Left lung (tissue), 14 donors: ENCODE measurements at places on chromosomes 11 and 22. TPM values are rescaled to one million over a fixed set of nuclear protein-coding genes. Genes with fewer than 3 reads are reported as not detected.

- no peak for DNase-seq
Measured at GRCh38 chr22:27546157-27546935, 255.2 kb downstream of the MN1 start.

GRCh38 chr22:19103880-19104821 is 18.1 kb downstream of the DGCR2 start:
- DNase-seq, result no peak

DNA sequence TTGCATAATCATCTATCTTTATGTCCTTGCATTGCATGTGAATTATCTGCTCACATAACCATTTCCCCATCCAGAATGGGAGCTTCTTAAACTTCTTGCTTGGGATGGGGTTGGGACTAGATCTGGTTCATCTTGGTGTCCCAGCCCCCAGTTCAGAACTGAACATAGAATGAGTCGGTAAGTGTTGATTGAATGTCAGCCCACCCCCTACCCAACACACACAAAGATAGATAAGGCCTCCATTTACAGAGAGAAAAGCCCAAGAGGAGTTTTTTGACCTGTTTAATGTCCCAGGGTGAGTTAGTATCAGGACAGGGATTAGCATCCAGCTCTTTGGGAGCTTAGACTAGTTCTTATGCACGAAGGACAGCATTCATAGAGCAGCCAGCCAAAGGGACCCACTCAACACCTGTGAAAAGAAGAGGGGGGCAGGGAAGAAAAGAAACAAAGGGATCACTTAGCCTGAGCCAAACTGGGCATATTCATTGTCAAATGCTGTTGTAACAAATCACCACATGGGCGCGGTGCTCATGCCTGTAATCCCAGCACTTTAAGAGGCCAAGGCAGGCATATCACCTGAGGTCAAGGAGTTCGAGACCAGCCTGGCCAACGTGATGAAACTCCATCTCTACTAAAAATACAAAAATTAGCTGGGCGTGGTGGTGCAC is 57.4 kb downstream of the CHRDL2 start:
- DNase-seq, result no peak

- no peak for DNase-seq
Measured at GRCh38 chr11:85737738-85738137, 51.7 kb upstream of the CCDC89 start.

- no peak for DNase-seq
Measured at GRCh38 chr11:70389201-70389600, 9.1 kb upstream of the CTTN start.

GRCh38 chr11:133107763-133108162 is 424.5 kb downstream of the OPCML start:
- DNase-seq, result no peak

- DNase-seq, result no peak
Measured at GRCh38 chr22:46535876-46536536, 1.4 kb downstream of the CELSR1 start.

GRCh38 chr11:82747471-82747870 is 13.8 kb upstream of the FAM181B start:
- DNase-seq, result no peak

DNA sequence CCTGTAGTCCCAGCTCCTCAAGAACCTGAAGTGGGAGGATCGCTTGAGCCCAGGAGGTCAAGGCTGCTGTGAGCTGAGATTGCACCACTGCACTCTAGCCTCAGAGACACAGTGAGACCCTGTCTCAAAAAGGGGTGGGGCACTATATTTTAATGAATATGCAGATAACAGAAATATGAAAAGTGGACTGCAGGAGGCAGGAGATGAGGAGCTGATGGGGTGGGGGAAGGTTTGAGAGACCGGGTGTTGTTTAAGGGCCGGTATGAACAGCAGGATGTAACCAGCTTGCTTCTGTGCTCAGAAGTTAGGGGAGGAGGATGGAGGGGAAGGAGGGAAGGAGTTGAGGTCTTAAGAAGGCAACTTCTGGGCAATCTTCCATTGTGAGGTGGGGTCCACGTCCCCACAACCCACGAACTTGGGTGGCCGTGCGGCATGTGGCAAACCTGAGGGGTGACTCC is 1.3 kb upstream of the B4GALNT4 start:
- no peak for DNase-seq

DNA sequence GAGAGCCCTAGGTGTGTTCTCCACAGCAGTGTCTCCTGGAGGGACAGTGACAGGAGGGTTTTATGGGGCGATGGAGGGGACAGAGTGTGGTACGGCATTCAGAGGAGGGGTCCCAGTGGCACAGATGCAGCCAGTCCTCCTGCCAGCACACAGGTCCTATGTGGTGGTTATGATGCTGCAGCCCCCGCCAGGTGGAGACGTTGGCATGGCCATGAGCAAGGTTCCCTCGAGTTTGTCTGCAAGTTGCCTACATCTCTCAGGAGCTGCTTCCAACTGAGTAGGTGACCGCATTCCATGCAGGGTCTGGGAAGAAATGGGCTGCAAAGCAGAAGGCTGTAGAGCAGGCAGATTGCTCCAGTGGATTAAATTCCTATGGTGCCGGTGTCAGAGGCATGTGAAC is 646.0 kb downstream of the TBC1D22A start:
- DNase-seq, result no peak

GRCh38 chr11:126891556-126892217 is 108.9 kb downstream of the KIRREL3 start:
- DNase-seq, result no peak

GRCh38 chr22:27391092-27391770 is 410.3 kb downstream of the MN1 start:
- DNase-seq, result peak; percentile 23

DNA sequence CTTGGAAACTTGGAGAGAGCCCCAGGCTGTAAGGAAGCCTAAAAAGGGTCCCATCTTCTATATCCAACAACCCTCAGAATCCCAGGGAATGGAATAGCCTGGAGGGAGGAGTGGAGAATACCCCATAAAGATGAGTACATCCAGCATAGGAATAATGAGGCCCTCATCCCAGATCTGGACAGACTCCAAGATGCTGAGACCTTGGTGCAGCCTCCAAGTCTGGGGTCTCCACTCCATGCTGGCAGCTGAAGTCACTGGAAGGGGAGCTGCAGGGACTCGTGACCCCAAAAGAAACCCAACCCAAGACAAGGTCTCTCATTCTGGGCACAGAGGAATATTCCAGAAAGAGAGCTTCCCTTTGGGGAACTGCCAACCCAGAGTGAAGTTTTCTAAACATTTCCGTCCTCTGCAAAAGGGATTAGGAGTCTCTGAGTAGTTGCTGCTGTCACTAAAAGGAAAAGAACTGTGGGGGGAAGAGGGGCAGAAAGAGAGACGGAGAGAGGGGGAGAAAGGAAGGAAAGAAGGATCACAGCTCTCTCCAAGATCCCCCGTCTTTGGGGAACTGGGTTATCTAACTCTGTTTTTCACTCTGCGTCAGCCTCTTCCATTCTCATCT is 589 bp downstream of the SCGB1A1 start:
- DNase-seq, result peak; percentile 96

DNA sequence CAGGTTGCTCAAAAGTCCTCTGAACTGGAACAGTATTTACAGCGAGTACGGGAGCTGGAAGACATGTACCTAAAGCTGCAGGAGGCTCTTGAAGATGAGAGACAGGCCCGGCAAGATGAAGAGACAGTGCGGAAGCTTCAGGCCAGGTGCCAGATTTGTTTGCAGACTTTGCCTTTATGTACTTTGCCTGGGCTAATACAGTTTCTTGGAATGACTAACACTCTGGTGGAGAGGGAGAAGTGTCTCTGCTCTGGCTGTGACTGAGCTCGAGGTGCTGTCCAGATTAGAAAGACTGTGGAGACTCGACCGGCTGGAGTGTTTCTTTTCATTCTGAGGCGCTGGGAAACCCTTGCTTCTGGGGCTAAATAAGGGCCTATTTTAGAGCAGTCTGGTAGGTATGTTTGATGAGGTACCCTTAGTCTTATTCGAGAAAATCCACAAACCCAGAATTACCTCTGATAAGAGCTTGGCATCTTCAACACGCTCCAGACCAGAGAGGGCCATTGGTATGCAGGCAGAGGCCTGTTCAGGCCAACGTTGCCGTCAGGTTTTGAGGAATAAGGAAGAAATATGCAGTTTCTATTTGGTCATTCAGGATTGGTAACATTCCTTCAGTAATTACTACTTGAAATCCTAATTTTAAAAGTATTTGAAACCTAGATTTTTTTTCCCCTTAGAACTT is 76.5 kb downstream of the SWAP70 start:
- DNase-seq, result no peak

GRCh38 chr11:118223570-118223969 is 1.2 kb downstream of the JAML start:
- DNase-seq, result no peak

GRCh38 chr11:103624708-103625623 is 411.5 kb upstream of the DDI1 start:
- no peak for DNase-seq

- DNase-seq, result no peak
Measured at GRCh38 chr11:10350334-10350733, 45.5 kb downstream of the ADM start.

GRCh38 chr11:84471501-84471900 is 1155.6 kb downstream of the DLG2 start:
- no peak for DNase-seq

DNA sequence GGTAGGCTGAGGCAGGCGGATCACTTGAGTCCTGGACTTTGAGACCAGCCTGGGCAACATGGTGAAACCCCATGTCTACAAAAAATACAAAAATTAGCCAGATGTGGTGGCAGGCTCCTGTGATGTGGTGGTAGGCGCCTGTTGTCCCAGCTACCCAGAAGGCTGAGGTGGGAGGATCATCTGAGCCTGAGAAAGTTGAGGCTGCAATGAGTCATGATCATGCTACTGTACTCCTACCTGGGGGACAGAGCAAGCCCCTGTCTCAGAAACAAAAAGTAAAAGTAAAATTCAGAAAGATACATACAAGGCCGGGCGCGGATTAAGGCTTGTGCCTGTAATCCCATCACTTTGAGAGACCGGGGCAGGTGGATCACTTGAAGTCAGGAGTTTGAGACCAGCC is 6.3 kb downstream of the LDHAL6A start:
- DNase-seq, result no peak

DNA sequence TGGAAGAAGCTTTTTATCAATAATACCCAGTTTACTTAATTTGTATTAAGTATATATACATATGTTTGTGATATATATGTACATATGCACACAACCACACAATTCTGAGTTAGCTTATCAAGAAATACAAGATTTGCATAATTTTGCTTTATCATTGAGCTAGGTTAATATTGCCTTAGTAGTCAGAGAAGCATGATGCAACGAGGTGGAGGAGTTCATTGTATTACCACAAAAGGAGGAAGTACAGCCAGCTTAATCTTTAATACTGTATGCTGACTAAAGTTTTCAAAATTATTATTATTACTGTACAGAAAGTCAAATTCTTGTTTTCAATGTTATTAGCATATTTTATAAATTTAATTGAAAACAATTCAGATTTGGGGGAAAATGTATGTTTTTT is 278.4 kb upstream of the PDGFD start:
- DNase-seq, result no peak

GRCh38 chr11:66531841-66532240 is 14.0 kb downstream of the ZDHHC24 start:
- no peak for DNase-seq

DNA sequence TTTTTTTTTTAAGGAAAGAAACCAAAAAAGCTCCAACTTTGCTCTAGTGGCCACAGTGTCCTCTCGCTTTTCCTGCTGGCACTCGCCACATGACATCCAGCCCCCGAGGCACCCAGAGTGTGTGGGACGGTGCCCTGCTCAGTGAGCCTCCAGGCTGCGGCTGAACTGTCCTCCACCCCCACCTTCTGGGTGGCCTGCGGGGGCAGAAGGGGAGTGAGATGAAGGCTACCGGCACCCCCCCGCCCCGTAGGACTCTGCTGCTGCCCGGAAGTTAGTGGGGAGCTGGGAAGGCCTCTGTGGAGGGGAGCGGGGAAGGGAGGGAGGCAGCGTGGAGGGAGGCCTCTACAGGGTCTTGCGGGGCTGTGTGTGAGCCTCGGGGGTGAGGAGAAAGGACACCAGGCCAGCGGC is 264.4 kb downstream of the CTTN start:
- DNase-seq, result no peak

DNA sequence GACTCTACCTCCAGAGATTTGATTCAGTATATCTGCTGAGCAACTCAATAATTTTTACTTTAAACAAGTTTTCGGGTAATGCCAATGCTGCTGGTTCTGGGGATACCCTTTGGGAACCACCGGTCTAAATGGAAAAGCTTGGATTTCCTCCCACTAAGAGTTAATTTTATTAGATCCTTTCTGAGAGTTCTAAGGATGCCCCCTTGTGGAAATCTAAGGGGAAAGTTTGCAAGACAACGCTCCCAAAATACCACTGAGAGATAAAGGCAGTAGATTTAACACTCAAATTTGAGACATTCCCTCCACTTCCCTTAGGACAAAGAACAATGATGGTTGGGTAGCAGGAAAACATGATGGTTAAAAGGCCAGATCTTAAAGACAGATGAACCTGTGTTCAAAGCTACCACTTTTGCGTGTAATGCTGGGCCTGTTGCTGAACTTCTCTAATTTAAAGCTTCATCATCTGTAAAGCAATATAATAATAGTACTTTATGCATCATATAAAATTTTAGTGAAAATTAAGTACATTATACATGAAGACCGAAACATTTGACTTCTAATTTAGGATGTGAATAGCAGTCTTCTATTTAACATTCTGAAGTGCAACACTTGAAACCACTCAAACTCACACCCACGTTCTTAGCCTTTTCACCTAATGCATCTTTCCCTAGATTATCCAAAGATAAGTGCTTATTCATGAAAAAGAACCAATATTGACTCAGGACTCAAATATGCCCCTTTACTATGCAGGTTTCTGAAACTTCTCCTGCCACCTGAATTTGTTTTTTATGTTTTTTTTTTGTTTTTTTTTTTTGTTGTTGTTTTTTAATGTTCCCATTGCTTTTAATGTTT is 110.1 kb upstream of the LUZP2 start:
- DNase-seq, result no peak

- no peak for DNase-seq
Measured at GRCh38 chr11:11701070-11701469, 79.3 kb upstream of the GALNT18 start.

DNA sequence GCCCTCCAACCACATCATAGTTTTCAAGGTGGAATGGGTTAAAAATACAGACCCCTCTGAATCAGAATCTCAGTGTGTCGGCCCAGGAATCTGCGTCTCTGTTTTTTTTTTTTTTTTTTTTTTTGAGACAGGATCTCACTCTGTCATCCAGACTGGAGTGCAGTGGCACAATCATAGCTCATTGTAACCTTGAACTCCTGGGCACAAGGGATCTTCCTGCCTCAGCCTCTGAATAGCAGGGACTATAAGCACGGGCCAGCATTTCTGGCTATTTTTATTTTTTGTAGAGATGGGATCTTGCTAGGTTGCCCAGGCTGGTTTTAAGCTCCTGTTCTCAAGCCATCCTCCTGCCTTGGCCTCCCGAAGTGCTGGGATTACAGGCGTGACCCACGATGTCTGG is 28.2 kb downstream of the MIAT start:
- no peak for DNase-seq

ZNF202 gene
- 24.2 TPM for polyA plus RNA-seq

OR2AG2 gene
- polyA plus RNA-seq, result not detected

OR51I1 gene
- not detected for polyA plus RNA-seq

TMEM191B gene
- polyA plus RNA-seq, result 0.37 TPM

FGF4 gene
- polyA plus RNA-seq, result not detected

NNMT gene
- polyA plus RNA-seq, result 2.0 TPM

AQP11 gene
- 3.3 TPM for polyA plus RNA-seq

DNAJB7 gene
- 1.1 TPM for polyA plus RNA-seq

KIF18A gene
- 14.1 TPM for polyA plus RNA-seq

GGT5 gene
- 13.4 TPM for polyA plus RNA-seq

OR5AL1 gene
- polyA plus RNA-seq, result not detected

TSPAN32 gene
- 4.1 TPM for polyA plus RNA-seq
